Peyer's patch (tissue), 4 donors: ENCODE measurements at places on chromosomes 4 and X.

DNA sequence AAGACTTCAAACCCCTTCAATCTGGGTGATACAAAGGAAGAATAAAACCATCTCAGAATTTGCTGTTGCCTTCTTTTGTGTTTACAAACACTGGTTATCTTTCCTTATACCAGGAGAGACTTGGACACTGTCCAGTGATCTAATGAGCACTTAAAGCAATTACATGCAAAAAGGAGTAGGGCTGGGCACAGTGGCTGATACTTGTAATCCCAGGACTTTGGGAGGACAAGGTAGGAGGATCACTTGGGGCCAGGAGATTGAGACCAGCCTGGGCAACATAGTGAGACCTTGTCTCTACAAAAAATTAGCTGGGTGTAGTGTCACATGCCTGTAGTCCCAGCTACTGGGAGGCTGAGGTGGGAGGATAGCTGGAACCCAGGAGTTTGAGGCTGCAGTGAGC lies 95.7 kb upstream of the DRD5 start:
- no peak for DNase-seq

DNA sequence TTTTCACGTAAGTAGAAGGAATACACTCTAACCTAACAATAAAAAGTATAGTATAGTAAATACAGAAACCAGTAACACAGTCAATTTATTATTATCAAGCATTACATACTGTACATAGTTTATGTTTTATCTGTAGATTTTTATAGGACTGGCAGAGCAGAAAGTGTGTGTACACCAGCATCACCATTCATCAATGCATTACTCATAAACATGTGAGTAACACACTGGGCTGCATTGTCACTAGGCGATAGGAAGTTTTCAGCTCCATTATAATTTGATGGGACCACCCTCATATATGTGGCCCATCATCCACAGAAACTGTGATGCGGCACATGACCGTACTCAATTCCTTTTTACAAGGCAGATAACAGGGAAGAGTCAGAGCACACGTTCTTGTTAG lies 137.8 kb upstream of the RBPJ start:
- DNase-seq: no peak

DNA sequence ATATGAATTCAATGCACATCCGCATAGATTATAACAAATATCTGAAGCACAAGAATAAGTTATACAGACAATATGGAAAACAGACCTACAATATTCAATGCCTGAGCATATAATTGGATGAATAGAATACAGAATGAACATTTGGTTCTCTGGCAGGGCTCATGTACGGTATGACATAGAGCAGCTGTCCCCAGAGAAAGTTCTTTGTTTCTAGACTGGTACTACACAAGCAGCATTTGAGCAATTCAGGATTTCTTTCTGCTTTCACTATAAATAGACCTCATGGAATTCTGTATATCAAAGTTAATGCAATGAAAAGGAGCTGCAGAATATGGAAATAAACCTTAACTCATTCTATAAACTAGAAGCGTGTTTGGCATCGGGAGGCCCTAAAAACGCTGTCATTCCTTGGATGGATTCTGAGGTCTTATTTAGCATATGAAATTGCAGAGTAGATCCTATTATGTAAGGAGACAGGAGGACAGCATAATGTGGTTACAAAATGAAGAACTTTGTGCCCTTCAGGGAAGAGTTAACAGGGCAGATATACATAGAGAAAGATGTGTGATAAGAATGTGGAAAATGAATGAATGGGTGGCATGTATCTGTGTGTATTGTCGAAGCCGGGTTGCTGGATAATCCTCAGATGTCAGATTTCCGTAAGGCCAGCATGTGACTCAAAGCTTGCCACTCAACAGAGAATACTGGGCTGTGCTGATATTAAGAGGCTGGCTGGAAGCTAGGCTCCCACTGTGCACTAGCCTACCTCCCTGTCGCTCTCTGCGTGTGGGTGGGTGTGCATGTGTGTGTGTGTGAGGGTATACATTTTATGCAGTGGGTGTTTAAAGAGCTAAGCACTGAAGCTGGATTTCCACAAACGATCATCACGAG lies 103.3 kb upstream of the SLC4A4 start:
- no peak for DNase-seq

GRCh38 chrX:11954176-11954575 lies 184.1 kb upstream of the FRMPD4 start:
- DNase-seq: no peak

- no peak for DNase-seq
Measured at GRCh38 chr4:156623376-156623775, 348.2 kb downstream of the PDGFC start.

- DNase-seq: no peak
Measured at GRCh38 chr4:159264057-159264456, 161.2 kb downstream of the RAPGEF2 start.

DNA sequence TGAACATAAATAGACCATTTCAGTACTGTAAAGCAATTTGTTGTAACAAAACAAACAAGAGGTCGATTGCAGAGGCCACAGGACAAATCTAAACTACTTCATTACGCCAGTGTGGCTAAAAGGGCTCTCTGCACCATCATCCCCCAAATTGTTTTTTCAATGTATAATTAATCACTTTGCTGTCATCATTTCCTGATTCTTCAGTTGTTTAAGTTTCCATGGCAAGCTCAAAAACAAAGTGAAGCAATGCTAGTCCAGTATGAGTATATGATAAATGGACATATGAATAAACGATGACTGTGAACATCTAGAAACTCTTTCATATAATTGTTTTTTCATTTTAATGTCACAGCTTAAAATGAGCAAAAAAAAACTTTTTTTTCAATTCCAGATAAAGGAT lies 235.4 kb upstream of the FGF13 start:
- DNase-seq: no peak
